ENCODE measurements at places on chromosomes 7 and 10. TPM values are rescaled to one million over a fixed set of nuclear protein-coding genes. Genes with fewer than 3 reads are reported as not detected.

The SRPK2 gene
- 48.5 TPM for total RNA-seq

The NUTM2A gene
- 0.75 TPM for total RNA-seq

The FZD8 gene
- 0.15 TPM for total RNA-seq

GRCh38 chr10:90787393-90788198, 70.2 kb downstream of the HTR7 start:
- H3K4me1 ChIP-seq, result peaks cover 7% of the 10 kb centered on the region
- DNase-seq, result peak; percentile 30
- no peak overlapping the region for H3K27ac ChIP-seq
- no peak overlapping the region for H3K4me3 ChIP-seq

The EBLN1 gene
- total RNA-seq, result not detected

- H3K27ac ChIP-seq, result no peak overlapping the region
- no peak for DNase-seq
- no peak overlapping the region for H3K4me3 ChIP-seq
- no peaks in the 10 kb centered on the region for H3K36me3 ChIP-seq
- H3K4me1 ChIP-seq, result no peaks in the 10 kb centered on the region
These were observed 218.3 kb downstream of the PTPRN2 start for GRCh38 chr7:158369290-158369689.

The CD36 gene
- total RNA-seq, result not detected

The INTS15 gene
- total RNA-seq, result 48.3 TPM

- H3K27me3 ChIP-seq, result peaks cover 23% of the 10 kb centered on the region
- H3K36me3 ChIP-seq, result no peaks in the 10 kb centered on the region
- peaks cover 3% of the 10 kb centered on the region for H3K4me1 ChIP-seq
- DNase-seq, result no peak
- H3K4me3 ChIP-seq, result no peak overlapping the region
These were observed 1.2 kb upstream of the COL1A2 start for GRCh38 chr7:94393246-94394108.

The CALD1 gene
- total RNA-seq, result 0.17 TPM

The GRM3 gene
- total RNA-seq, result not detected

The PKD1L1 gene
- 0.08 TPM for total RNA-seq

DNA sequence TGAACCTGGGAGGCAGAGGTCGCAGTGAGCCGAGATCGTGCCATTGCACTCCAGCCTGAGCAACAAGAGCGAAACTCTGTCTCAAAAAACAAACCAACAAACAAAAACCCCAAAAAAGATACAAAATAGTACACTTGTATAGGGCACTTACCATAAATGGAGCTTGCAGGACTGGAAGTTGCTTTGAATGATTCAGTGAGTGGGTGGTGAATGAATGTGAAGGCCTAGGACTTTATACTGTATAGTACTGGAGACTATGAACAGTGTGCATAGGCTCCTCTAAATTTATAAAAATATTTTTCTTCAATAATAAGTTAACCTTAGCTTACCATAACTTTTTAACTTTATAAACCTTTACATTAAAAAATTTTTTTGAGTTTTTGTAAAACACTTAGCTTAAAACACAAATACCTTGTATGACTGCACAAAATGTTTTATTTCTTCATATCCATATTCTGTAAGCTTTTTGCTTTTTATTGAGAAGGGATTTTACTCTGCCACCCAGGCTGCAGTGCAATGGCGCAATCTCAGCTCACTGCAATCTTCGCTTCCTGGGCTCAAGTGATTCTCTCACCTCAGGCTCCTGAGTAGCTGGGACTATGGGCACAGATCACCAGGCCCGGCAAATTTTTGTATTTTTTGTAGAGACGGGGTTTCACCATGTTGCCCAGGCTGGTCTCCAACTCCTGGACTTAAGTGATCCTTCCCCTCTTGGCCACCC, 6.9 kb upstream of the H2AZ2 start:
- no peak for DNase-seq
- peaks cover under 1% of the 10 kb centered on the region for H3K36me3 ChIP-seq
- H3K27me3 ChIP-seq, result no peaks in the 10 kb centered on the region
- no peak overlapping the region for H3K27ac ChIP-seq
- H3K4me1 ChIP-seq, result peaks cover 19% of the 10 kb centered on the region

The CALHM1 gene
- 0.12 TPM for total RNA-seq

DNA sequence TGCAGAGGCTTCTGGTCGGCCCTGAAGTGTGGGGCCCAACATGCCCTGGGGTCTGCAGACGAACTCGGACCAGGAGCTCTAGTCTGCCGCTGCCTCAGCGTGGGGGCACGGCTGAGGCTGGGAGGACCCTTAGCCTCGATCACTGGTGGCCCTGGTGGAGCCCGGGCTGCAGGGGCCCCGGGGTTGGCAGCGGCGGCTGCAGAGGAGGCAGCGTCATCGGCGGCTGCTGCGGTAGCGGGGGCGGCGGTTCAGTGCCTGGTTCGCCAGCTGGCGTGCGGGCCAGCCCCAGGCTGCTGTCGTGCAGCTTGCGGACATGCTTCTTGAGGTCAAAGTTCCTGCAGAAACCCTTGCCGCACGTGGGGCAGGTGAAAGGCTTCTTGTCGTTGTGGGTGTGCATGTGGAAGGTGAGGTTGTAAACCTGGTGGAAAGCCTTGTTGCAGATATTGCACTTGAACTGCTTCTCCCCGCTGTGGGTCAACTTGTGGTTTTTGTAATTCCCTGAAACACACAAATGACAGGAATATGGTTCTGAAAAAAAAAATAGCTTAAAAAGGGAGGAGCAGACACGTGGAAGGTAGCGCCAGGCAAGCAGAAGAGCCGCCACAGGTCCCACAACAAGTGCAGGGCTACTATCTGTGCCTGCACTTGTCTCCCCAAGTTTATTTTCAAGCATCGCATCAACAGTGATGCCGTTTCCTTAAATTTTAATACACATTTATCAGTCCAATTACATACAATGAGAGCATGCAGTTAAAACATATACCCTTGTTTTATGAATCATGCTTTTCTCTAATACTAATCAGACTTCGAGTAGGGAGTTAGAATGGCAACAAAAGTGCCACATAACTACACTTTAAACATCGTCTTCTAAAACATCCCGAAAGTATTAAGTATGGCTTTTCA, 2.4 kb downstream of the FEZF1 start:
- H3K36me3 ChIP-seq, result peaks cover 5% of the 10 kb centered on the region
- H3K4me3 ChIP-seq, result no peak overlapping the region
- no peak for DNase-seq
- peaks cover 3% of the 10 kb centered on the region for H3K4me1 ChIP-seq
- H3K27ac ChIP-seq, result no peak overlapping the region
- H3K27me3 ChIP-seq, result peaks cover 80% of the 10 kb centered on the region

The CDC14C gene
- not detected for total RNA-seq

The ADRB1 gene
- not detected for total RNA-seq

- H3K36me3 ChIP-seq, result no peaks in the 10 kb centered on the region
- H3K4me1 ChIP-seq, result peaks cover 10% of the 10 kb centered on the region
- no peaks in the 10 kb centered on the region for H3K27me3 ChIP-seq
- DNase-seq, result no peak
- H3K4me3 ChIP-seq, result no peak overlapping the region
- no peak overlapping the region for H3K27ac ChIP-seq
These were observed 133.1 kb downstream of the BBS9 start for GRCh38 chr7:33262476-33262875.

The C10orf71 gene
- not detected for total RNA-seq

- H3K4me3 ChIP-seq, result no peak overlapping the region
- H3K4me1 ChIP-seq, result no peaks in the 10 kb centered on the region
- no peak overlapping the region for H3K27ac ChIP-seq
- no peaks in the 10 kb centered on the region for H3K27me3 ChIP-seq
- DNase-seq, result no peak
These were observed 12.7 kb upstream of the DOCK1 start for GRCh38 chr10:126892226-126893175.

GRCh38 chr10:75613685-75614504, 182.5 kb downstream of the LRMDA start:
- no peak overlapping the region for H3K4me3 ChIP-seq
- peaks cover 5% of the 10 kb centered on the region for H3K27me3 ChIP-seq
- no peak for DNase-seq
- H3K27ac ChIP-seq, result no peak overlapping the region
- no peaks in the 10 kb centered on the region for H3K4me1 ChIP-seq
- no peaks in the 10 kb centered on the region for H3K36me3 ChIP-seq

The TMEM178B gene
- total RNA-seq, result 0.22 TPM

DNA sequence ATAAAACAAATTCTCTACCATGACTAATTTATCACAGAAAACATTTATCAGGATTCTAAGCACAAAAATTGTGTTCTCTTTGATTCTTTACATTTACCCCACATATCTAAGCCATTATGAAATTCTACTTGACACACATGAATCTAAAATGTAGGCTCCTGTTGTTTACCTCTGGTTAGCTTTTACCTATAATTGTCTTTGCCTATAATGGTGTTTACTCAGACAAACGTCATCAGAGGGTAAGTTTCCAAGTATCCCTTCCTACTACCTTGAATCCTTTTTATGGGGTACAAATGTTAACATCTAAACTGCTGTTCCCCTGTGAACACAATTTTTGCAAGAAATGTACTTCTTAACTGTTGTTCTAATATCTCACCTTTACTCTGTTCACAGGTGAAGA, 63.5 kb downstream of the MINDY3 start:
- no peak overlapping the region for H3K4me3 ChIP-seq
- DNase-seq, result no peak
- H3K36me3 ChIP-seq, result peaks cover 35% of the 10 kb centered on the region
- no peaks in the 10 kb centered on the region for H3K27me3 ChIP-seq

DNA sequence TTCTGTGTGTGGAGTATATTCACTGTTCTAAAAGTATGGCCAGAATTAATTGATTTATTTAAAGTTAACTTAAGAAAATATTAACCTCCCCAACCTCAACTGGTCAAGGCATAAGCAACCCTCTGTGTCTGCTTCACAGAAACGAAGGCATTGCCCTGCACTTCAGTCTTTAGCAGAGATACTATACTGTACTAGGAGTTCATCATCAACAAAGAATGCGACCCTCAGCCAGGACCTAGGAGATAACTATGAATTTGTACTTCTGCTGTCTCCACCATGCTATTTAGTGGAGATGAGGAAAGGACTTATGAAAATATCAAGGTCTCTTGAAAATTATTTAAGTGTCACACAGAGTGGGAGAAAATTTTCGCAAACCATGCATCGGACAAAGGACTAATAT, 35.7 kb upstream of the SEMA3D start:
- no peak for DNase-seq
- no peaks in the 10 kb centered on the region for H3K36me3 ChIP-seq
- no peaks in the 10 kb centered on the region for H3K27me3 ChIP-seq
- no peak overlapping the region for H3K27ac ChIP-seq

- H3K4me1 ChIP-seq, result no peaks in the 10 kb centered on the region
- H3K36me3 ChIP-seq, result no peaks in the 10 kb centered on the region
- no peaks in the 10 kb centered on the region for H3K27me3 ChIP-seq
- no peak for DNase-seq
These were observed 75.8 kb upstream of the BMPER start for GRCh38 chr7:33829536-33829935.

GRCh38 chr10:130805635-130806030, 505.9 kb downstream of the TCERG1L start:
- no peaks in the 10 kb centered on the region for H3K27me3 ChIP-seq
- DNase-seq, result no peak
- no peaks in the 10 kb centered on the region for H3K36me3 ChIP-seq
- H3K4me1 ChIP-seq, result no peaks in the 10 kb centered on the region

The CLRN3 gene
- total RNA-seq, result not detected

DNA sequence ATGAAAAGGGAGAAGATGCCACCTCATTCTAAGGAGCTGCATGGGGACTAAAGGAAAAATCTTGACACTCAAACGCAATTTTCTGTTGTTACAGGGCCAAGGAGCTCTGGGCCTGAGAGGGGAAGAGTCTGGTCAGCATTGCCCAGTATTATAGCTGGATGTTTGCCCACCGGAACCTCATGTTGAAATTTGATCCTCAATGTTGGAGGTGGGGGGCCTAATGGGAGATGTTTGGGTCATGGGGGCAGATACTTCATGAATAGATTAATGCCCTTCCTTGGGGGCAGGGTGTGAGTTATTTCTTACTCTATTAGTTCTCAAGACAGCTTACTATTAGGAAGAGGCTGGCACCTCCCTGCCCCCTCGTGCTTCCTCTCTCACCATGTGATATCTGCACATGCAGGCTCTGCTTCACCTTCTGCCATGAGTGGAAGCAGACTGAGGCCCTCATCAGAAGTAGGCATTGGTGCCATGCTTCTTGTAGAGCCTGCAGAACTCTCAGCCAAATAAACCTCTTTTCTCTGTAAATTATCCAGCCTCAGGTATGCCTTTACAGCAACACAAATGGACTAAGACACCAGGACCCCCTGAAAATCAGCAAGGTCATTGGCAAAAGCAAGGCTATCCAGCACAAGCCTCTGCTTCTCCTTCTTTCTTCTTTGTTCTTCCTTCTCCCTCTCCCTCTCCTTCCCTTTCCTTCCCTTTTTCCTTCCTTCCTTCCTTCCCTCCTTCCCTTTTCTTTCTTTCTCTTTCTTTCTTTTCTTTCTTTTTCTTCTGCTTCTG, 15.1 kb downstream of the GCK start:
- DNase-seq, result no peak
- H3K27me3 ChIP-seq, result peaks cover 20% of the 10 kb centered on the region
- no peak overlapping the region for H3K27ac ChIP-seq
- H3K4me1 ChIP-seq, result no peaks in the 10 kb centered on the region
- no peak overlapping the region for H3K4me3 ChIP-seq

The PPP1R17 gene
- not detected for total RNA-seq

DNA sequence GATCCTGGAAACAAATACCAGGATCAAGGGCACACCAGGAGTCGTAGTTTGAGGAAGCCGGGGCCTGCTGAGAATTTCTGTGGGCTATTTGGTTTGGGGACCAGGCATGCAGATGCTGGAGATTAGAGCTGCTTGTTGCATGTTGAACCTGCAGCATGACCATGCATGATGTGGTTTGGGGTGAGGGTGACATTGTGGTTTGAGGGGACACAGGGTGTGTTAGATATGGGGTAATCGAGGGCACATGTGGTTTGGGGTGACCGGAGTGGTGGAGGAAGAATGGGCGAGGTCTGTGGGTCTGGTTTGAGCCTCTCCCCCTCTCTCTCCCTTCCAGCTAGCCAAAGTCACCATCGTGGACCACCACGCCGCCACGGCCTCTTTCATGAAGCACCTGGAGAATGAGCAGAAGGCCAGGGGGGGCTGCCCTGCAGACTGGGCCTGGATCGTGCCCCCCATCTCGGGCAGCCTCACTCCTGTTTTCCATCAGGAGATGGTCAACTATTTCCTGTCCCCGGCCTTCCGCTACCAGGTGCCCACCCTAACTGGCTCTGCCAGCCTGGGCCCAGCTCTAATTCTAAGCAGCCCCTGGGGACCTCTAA, 10.2 kb downstream of the NOS3 start:
- H3K36me3 ChIP-seq, result peaks cover 10% of the 10 kb centered on the region
- no peak overlapping the region for H3K27ac ChIP-seq
- no peaks in the 10 kb centered on the region for H3K27me3 ChIP-seq
- DNase-seq, result no peak

DNA sequence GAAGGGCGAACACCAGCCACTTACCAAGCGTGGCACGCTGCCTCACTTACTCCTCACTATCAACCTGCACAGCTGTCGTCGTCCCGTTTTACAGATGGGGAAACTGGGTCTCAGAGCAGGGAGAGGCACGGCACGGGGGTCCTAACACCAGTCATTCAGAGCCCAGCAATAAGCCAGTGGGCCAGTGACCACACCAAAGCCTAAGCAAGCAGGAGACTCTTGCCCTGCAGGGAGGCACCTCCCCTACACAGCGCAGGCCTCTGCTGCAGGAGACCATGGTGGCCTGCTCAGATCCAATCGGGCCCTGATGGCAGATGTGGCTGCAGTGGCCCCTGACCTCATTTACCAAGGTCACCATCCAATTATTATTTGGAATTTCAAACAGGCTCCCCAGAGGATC, 4.8 kb downstream of the SLIT1 start:
- H3K36me3 ChIP-seq, result no peaks in the 10 kb centered on the region
- peaks cover 38% of the 10 kb centered on the region for H3K27me3 ChIP-seq
- DNase-seq, result no peak

The CALHM3 gene
- total RNA-seq, result not detected

The CC2D2B gene
- not detected for total RNA-seq

Measured in activated CD4-positive, alpha-beta T cell treated with anti-CD3 and anti-CD28 coated beads, Interleukin-2, amount 10 ng/mL, durations not matched to agents 7 days and 5 days (primary cell).